ENCODE measurements at places on chromosomes 5 and 9.

DNA sequence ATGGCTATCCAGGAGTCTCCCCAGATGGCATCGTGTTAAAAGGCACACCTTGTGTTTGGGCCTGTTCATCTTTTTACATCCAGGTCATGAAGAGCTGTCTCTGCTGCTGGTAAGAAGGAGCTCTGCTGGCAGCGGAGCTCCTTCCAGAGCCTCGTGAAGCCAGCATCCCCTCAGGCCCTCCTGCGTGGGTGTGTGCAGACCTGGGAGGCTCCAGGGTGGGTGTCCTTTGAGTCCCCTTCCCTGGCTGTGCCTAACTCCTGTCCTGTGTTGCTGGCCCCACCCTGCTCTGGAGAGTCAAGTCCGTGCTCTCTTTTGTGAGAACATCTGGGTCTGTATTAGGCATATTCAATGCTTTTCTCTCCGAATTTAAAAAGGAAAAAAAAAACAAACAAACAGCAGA is 149.6 kb upstream of the IRX2 start:
- no peak for DNase-seq

GRCh38 chr9:129176701-129177442 is 1.2 kb downstream of the IER5L start:
- peak; percentile 6 for DNase-seq

- no peak for DNase-seq
These were observed 5.8 kb downstream of the OCLN start for GRCh38 chr5:69498384-69498783.

GRCh38 chr5:120988491-120988890 is 524.4 kb downstream of the PRR16 start:
- no peak for DNase-seq

DNA sequence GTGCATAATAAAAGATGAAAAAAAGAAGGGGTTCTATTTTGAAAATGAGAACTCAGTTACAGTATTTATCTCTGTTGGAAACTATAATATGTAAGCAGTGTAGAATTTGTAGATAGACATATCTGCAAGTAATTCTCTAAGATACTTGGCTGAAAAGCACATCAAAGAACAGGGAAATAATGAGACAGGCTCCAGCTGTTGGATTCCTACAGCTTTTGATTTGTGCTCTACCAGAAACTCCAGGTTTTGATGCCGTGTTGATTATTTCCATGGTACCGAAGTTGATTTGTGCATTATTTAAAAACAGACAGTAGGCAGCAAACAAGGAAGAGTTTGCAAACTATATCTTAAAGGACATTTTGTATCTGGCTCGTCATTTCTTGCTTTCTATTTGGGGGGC is 2098.7 kb upstream of the WWC1 start:
- no peak for DNase-seq

- no peak for DNase-seq
These were observed 4.5 kb upstream of the GPR21 start for GRCh38 chr9:123028973-123029372.

- DNase-seq = no peak
These were observed 1.9 kb downstream of the C6 start for GRCh38 chr5:41211417-41211816.

- DNase-seq = peak; percentile 31
These were observed 8.3 kb downstream of the OTP start for GRCh38 chr5:77630114-77630680.

DNA sequence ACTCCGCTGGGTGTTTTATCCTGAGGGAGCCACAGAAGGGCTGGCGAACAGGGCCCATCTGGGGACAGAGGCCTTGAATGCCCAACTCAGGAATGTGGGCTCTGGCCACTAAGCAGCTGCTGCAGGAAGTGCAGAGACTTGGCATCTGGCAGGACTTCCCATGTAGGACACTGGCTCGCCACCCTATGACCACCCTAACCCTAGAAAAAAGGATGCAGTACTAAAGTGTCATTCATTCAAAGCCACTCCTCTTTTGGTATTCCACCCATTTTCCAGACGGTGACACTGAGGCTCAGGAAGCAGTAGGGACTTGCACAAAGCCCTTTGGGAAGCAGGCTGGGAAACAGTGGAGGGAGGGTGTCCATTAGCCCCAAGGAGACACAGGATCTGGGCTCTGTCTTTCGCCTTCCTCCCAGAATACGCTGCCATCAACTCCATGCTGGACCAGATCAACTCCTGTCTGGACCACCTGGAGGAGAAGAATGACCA is 3.0 kb downstream of the BBLN start:
- no peak for DNase-seq

GRCh38 chr9:2411459-2412215 is 209.9 kb upstream of the VLDLR start:
- no peak for DNase-seq

DNA sequence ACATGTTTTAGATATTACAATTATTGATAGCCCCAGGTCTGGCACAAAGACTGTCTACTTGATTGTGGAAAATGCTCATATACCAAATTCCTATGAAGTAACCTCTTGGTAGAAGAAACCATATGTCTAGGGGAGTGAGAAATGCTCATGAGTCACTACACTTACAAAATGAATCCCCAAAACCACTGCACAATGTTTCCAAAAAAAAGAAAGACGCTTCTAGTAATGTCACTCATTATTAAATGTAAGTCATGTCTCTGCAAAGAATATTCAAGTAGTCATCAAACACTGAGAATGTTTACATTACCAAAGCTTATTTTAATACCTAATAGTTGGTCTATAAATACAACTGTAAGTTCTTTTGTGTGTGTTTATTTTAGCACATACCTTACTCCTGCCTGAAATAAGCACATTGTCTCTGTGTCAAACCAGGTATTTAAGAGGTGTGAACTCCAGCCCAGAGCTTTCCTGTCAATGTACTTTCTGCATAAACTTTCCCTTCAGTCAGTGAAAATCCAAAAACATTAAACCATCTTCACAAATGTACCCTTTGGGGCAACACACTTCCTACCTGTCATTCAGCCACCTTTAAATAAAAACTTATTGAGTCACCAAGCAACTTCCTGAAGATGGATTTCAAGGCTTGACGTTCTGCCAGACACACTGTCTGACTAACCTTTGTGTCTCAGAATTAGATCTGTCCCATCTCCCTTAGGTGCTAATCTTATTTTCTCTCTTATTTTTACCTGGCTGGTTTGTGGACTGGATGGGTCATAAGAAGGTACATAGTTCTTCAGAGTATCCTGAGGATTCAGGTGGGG is 194.0 kb downstream of the NFIB start:
- DNase-seq = no peak

GRCh38 chr5:33992864-33993263 is 8.4 kb upstream of the SLC45A2 start:
- DNase-seq = no peak

DNA sequence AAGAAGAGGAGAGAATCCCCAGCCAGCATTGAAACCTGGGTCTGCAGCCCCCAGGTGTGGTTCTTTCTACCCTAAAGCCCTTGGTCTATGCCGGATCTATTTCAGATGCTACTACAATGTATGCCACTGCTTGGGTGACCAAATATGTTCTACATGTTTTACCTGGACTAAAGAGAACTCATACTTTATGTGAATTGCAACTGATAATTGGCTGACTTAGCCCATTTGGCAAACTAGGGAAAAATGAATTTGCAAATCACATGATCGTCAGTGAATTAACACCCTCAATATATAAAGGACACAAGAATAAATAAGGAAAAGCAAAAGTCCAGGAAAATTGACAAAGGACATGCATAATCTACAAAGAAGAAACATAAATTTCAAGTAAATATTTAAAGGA is 308.8 kb upstream of the IRX2 start:
- no peak for DNase-seq

DNA sequence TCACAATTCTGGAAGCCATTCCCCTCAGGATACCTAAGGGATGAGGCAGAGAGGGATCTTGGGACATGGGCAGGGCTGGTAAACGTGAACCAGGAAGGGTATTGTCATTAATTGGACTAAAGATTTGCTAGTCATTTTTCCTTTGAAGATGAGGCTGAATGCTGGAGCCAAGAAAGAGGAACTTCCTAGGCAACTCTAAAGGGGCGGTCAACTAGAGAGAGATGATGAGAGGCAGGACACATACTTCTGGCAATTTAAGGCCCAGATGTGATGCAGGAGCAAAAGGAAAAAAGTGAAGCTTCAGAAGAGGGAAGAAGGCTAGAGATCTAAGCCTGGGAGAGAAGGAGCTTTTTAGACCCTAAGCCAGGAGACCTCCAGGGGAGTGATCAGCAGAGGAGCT is 5.6 kb downstream of the GBA2 start:
- no peak for DNase-seq

DNA sequence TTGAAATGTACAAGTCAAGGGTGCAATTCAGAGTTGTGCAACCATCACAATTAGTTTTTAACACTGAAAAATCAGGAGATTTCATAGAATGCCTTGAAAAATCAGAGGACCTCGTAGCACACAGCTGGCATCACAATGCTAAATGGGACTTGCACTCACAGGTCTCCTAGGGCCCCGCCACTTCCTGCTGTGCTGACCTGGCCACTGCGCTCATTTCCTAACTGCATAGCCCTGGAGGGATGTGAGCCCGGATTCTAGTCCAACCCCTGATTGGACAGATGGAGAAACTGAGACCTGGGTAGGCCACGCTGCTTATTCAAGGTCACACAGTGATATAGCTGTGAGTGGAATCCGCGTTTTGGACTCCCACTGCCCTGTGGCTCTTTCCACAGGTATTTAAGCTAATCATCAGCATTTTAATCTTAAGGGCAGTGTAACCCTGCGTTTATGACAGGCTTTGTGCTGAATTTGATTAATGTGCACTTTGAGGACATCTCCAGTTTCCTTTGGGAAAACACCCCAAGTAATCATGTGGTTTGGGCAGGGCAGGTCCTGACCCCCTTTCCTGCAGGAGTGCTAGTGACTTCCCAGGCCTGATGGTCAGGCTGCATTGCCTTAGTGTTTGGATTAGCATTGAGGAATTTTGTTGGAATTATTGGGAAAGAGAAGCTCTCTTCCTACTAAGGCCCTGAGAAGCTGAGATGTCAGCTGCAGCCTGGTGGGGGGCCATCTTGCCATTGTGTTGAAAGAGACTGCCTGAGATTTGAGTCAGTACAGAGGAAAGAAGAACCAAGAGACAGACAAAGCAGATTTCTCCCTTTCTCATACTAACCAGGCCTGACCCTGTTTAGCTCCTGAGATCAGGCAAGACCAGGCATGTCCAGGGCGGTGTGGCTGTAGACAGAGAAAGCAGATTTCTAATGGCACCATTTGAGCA is 36.2 kb downstream of the STC2 start:
- DNase-seq = no peak

DNA sequence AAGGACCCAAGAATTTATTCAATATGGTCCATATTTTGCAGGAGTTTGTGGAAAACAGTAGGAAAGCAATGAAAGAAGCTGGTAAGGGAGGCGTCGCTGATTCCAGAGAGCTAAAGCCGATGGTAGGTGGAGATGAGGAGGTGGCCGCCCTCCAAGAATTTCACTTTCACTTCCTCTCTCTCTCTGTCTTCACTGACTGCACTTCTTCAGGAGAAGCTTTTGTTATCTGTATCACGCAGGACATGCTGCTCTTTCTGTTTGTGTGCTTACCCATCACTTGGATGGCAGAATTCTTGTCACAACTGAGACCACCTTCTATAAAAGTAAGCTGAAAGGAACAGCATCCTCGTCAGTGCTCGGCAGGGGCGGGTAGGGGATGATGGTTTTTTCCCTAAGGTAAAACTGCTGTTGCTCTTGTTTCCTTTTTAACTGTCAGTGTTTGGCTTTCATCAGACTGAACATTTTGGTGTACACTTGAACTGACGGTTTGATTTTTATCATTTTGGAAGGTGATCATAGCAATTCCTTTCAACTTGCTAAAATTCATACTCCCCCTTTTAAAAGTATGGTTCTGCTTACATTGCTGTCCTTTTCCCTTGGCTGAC is 62.4 kb upstream of the FSD1L start:
- DNase-seq = peak; percentile 10

- no peak for DNase-seq
These were observed 135.9 kb downstream of the ZSWIM6 start for GRCh38 chr5:61467766-61468482.

GRCh38 chr5:110070836-110071235 is 381.1 kb downstream of the MAN2A1 start:
- no peak for DNase-seq

DNA sequence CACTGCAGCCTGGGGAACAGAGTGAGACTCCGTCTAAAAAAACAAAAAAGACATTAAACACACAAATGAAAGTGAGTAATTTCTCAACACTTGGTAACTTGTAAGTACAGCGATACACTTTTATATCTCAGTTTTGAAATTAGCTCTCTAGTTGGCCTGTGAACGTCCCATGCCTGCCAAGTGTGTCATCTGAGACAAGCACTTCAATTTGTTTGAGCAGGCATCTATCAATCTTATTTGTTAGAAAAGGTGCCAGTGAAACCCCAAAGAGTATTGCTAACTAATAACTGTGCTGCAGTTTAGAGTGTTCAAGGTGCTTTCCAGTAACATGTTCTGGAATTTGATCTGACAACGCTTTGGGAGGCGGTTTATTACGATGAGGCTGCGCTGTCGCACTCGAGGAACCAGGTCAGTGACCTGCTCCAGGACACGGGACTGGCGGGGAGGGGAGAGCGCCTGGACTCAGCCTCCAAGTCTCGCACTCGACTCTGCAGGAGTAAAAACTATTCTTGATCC is 1.1 kb upstream of the SPIN1 start:
- DNase-seq = peak; percentile 6

DNA sequence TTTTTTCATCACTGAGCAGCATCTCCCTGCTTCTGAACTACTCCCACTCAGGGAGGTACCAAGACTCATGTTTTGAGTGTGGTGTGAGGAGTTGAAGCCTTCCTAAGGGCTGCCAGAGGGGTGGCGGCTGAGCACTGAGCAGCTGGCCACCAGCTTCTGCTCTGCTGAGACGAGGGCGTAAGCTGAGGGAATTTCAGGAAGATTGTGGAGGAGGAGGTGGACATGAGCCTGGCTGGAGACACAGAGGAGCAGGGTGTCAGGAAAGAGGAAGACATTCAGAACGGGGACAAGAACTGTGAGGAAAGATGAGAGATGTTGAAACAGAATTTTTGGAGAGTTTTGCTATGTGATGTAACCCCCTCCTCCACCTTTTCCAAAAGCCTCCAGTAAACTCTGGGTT is 7.8 kb downstream of the LCP2 start:
- no peak for DNase-seq

DNA sequence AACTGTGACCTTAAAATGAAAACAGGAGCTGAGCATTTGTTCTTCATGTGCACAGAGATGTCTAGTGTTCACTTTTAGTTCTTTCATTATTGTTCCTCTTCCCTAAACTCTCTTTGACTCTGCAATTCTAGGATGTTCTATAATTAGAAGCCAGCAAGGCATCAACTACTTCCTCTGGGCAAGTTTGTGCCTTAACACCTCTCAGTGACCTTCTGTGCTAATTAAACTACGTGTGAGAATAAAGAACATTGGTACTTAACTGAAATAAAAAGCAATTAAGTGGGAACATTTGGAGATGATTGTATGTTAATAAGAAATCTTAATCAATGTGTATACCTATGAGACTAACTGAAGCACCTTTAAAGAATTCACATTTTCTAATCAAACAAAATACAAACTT is 242.8 kb downstream of the RASEF start:
- DNase-seq = no peak
